ENCODE measurements at places on chromosomes 5 and 9.

GRCh38 chr5:158084292-158084691 lies 225.3 kb upstream of the CLINT1 start:
- no peak for DNase-seq

- DNase-seq: no peak
These were observed 25.8 kb downstream of the ARL15 start for GRCh38 chr5:54284586-54284985.

- DNase-seq: no peak
These were observed 262.9 kb downstream of the ARRDC3 start for GRCh38 chr5:91119981-91120850.

DNA sequence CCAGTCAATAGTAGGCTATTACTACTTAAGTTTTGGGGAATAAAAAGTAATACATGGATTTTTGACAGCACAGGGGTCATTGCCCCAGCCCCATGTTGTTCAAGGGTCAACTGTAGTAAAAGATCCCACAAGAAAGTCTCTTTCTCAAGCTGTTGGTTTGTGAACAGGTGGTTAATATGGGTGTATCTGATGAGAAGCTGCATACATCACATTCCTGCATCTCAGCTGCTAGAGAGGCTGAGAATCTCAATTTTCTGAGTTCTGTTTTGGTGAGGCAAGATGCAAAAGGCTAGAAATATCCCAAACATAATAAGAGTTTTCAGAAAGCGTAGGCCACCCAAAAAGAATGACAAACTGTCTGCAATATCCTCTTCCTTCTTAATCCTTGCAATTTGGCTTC lies 76.8 kb upstream of the DAPK1 start:
- DNase-seq: no peak

- no peak for DNase-seq
These were observed 53.1 kb downstream of the TSPAN17 start for GRCh38 chr5:176700239-176700847.

DNA sequence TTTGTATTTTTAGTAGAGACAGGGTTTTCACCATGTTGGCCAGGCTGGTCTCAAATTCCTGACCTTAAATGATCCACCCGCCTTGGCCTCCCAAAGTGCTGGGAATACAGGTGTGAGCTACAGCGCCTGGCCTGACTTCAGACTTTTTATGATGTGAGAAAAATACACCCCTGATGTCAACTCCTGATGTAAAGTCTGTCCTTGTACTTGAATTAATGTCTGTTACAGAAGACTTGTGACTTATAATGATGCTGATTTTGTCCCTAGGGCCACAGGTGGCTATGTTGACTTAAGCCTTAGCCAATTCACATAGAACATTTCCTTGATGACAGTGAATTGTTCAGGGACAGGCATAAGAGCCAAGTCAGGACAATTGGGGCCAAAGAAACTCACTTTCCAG lies 42.5 kb upstream of the MELK start:
- no peak for DNase-seq

DNA sequence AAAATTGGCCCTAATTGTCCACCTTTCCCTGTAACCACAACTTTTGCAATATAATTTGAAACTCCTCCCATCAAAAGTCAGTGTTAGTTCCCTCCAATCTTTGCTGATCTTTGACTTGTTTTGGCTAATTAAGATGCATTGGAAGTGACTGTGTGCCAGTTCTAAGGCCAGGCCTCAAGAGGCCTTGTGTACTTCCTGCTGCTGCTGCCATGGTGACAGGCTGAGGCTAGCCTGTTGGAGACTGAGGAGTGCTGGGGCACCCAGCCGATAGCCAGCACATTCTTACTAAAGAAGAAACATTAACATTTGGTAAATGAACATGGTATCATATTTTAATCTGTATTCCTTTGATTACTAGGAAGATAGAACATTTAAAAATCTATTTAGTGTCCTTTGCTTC lies 86.5 kb downstream of the SREK1 start:
- DNase-seq: no peak

- DNase-seq: no peak
These were observed 15.2 kb downstream of the FKBP15 start for GRCh38 chr9:113205861-113206260.

- DNase-seq: no peak
These were observed 13.2 kb downstream of the LRRC14B start for GRCh38 chr5:204462-204861.
